Immature natural killer cell (primary cell): ENCODE measurements at places on chromosomes 6 and 20.

GRCh38 chr6:4398791-4399190 lies 263.4 kb upstream of the ECI2 start:
- no peak for DNase-seq

DNA sequence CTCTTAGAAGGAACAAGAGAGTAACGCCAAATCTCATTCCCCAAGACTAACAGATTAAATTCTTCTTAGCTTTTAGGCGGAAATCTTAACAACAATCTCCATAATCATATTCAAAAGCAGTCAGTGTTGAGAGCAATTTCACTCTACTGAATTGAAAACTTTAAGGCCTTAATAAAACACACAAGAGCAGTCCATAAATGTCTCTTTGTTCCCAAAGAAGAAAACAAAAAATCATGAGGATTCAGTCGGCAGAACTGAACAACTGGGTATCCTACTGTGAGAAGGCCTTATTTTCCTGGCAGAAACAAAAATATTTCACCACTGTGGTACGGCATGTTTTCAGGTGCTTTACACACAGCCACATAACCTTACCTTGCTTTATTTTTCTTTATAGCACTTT lies 14.4 kb downstream of the ABHD12 start:
- no peak for DNase-seq

DNA sequence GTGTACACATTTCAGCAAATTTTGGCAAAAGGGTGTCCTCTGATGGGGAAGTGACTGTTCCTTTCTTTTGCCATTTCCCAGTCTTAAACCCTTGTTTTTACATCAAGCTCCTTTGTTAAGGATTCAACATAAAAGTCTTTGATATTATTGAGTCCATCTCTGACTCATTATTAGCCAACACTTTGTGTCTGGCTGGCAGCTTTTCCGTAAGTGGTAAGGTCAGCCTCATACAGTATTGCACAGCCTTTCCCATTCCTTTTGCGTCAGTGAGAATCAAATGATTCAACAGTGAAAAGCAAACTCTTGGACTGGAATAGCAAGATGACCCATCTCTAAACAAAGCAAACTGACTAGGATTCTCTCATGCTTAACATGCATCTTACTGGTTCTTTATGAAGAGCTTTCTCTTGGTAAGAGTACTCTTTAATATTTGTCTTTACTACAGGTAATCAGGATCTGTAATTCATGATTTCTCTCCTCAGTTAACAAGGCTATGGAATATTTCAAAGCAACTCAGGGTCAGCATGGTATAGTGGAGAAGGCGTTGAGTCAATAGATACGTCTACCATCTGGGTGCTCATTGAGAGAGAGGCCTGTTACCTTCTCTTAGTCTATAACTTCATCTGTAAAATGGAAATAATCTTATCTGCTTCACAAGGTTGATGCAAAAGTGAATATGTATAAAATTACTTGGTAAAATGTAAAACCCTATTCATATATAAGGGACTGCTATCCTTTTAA lies 183.6 kb downstream of the PRL start:
- DNase-seq: no peak

DNA sequence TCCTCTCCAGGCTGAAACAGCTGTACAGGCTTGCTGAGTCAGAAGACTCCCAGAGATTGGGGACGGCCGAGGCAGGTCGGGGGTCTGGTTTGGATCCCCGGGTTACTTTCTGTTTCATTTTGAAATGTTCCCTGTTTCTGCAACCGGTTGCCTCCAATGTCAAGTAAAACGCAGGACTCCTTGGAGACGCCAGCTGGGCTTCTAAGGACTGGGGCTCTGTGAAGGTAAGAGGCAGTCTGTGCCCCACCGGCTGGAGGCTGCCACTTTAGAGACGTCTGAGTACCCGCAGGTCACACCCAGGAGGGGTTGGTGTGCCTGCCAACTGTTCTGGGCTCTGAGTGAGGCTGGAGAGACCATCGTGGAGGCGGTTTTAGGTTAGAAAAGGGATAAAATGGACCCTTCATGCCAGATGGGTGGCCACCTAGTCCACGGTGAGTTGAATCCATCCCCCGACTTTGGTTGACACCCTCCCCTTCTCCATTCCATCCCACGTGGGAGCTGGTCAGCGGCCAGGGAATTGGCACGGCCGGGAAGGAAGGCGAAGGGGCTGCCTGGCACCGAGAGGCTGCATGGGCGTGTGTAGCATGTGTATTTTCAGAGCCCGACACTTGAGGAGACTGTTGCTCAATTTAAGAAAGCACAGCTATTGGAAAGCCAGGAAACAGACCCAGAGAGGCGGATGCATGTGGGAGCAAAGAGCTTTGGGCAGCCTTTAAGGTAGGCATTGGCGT lies 240.9 kb downstream of the PHACTR1 start:
- peak; percentile 7 for DNase-seq

GRCh38 chr20:378961-379336 lies 1.6 kb upstream of the TRIB3 start:
- DNase-seq: no peak

- DNase-seq: no peak
Observed at GRCh38 chr20:8126841-8127378, 5.2 kb upstream of the PLCB1 start.

DNA sequence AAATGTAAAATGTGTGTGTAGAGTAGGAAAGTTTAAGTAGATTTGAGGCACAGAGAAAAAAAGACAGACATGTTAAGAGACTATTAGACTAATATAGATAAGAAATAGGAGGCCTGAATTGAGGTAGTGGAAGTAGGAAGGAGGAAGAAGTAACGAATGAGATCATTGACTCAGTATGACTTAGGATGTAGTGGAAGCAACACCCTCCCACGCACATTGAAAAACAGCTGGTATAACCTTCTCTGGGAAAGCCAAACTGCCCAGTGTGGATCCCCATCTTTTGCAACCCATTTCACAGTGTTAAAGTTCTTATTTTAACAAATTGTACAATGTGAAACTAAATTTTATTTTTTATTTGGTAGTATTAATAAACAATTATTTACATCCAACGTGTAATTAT lies 89.1 kb downstream of the GRIK2 start:
- no peak for DNase-seq

DNA sequence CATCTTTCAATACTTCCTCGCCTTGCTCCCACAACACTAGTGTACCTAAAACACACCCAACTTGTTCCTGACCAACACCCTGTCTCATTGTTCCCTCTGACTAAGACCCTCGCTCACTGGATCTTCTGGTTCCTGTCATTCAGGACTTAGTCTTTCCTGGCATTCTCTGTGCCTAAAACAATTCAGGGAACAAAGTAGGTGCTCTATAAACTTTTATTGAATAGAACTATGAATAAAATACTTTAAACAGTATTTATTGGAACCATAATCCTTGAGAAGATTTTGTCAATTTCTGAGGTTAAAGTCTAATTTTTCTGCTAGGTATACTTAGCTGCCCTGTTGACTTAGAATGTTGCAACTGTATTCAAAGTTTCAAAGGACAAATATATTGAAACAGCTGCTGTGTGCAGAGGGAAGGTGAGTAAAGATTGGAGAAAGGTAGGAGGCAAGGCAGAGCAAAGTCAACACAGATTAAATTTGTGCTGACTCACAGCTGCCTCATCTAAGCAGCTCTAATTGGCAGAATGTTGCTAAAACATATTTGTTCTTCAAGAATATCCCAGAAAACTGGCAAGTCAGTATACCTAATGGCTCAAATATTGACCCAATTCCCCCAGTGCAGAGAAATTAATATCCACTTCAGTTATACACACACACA lies 37.6 kb downstream of the GSTA2 start:
- no peak for DNase-seq

DNA sequence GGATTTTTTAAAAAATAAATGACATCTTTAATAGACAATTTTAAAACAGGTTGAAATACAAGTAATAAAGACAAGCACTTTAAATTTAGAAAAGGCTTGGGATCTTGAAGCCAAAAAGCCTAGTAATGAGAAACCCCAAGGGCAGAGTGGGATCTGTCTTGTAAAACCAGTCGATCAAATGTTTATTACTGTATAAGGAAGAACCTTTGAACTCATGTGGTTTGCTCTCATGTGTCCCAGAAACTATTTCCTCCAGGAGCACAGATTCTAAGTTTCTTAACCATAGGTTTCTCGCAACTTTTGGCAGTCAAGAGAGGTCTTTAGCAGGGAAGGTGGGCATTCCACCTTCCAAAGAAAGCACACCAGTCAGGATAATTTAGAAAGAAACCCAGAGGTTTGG lies 541.7 kb upstream of the BTBD3 start:
- no peak for DNase-seq

DNA sequence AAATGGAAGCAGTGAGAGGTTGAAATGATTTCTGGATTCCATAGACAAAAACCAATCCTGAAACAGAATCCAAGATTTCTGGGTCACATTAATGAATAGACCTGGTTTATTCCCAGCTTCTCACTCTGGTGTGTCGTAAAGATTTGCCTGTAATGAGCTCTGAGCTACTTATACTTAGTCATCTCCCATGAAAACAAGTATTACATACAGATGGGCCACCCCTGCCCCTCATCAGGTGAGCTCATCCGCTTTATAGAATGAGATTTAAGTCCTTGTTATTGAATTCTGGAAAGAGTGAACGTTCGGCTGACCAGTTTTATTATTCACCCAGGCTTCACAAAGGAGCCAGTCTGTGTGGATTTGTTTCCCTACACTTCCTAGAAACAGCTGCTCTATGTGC lies 47.1 kb upstream of the TMEM181 start:
- no peak for DNase-seq

DNA sequence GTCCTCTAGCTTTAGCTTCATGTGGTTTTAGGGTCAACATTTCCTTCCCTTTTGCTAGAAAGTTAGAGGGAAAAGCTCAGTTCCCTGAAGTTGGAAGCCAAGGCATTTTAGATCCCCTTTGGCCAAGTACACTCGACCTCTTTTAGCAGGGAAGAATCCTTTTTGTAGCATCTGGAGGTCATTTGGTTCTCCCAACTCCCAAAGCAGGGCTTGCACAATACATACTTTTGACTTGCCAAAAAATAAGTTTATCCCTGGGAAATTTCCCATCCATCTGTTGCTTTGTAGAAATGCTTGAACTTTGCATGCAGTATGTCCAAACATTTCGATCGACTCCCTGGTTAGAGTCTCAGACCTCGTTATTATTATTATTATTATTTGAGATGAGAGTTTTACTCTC lies 4.6 kb upstream of the EDEM2 start:
- DNase-seq: no peak

DNA sequence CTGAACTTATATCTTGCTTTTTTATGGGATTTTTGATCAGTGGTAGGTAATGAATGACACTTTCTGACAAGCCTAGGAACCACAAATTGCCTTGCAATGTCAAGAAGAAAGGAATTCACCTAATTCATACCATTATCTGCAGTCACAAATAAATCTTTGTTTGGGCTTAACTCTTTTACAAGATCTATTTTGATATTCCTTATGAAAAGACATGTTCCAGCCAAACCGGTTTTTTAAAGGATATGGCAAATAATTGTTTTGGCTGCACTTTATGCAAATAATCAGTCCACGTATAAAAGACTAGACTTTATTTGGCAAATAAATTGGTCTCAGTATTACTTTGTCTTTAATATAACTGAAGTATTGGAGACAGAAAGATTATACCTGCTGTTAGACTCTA lies 771.7 kb upstream of the ADGRB3 start:
- no peak for DNase-seq

DNA sequence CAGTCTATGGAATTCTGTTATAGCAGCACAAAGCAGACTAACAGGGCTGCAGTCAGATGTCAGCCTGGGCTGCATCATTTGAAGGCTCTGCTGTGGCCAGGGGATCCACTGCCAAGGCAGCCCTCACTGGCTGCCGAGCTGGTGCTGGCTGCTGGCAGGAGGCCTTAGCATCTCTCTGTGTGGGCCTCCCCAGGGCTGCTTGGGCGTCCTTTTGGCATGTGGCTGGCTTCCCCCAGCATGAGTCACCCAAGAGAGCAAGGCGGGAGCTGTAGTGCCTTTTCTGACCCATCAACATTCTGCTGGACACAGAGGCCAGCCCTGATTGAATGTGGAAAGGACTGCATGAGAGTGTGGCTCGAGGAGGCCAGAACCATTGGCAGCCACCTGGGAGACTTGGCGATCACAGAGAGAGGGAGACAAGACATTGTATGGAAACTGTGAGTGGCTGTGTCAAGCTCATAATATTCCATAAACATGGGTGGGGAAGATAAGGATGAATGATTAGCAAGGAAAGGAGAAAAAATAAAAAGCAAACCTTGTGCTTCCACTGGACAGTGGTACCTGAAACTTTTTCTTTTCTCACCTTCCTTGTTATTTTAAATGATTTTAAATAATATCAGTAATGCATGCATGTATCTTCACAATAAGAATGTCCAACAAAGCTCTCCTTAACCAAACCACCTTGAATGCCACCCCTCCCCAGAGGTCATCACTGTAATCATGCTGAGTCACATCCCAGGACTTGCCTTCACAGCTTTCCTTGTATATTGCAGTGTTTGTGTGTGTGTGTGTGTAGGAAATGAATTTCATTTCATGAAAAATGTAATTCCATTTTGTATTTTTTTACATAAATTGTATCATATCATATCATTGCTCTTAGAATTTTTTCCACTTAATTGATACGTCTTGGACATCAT lies 55.0 kb upstream of the VSX1 start:
- DNase-seq: no peak

DNA sequence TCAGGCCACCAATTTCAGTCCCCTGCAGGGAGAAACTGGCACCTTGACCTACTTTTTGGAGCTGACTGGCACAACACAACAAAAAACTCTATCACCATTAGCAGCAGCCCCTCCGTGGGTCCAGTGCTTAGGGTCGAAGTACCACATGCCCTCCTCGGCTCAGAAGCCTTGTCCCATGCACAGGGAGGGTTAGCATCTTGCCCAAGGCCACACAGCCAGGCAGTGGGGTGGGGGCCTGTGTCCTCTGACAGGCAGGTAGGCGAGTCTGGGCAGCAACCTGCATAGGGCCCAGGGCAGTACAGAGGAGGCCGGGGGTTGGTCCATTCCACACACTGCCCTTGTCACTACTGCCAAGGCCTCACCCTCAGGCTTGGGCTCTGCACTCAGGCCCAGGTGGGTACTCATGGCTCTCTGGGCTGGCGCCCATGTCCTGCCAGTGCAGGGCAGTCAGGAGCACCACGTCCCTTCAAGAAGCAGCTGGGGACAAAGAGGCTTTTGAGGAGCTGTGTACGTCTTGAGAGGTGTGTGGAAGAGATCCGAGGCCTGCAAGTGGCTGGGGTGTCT lies 53.6 kb downstream of the PYGB start:
- DNase-seq: no peak

- no peak for DNase-seq
Observed at GRCh38 chr6:124956018-124956417, 6.2 kb upstream of the RNF217 start.

- no peak for DNase-seq
Observed at GRCh38 chr20:11569163-11569562, 348.5 kb upstream of the BTBD3 start.

DNA sequence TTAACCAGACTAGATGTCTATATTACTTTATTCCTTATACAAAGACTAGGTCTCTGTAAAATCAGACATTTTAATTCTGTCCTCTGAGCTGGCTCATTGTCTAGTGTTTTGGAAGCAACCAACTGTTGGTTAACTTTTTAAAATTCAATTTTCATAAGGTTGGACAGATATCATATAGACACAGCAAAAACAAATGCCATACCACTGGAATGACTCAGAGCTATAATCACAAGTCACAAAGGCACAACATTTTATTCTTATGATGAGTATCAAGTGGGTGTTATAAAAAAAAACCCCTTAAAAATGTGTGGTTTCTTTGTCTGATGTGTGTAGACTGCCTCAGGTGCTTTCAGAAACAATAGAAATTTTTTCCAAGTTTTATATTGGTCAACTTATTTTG lies 296.2 kb upstream of the MARCKS start:
- DNase-seq: no peak
